ENCODE measurements at places on chromosomes 16 and 17.
A peak's percentile ranks its signal among the peaks of the same experiment; 100 is the strongest.

- DNase-seq = peak; percentile 28
Measured at GRCh38 chr16:63617990-63618763, 1503.7 kb downstream of the CDH11 start.

- no peak for DNase-seq
Measured at GRCh38 chr16:74713325-74713724, 12.7 kb upstream of the MLKL start.

- no peak for DNase-seq
Measured at GRCh38 chr16:86066811-86067210, 167.8 kb downstream of the IRF8 start.

GRCh38 chr17:81239714-81240555, 817 bp downstream of the NDUFAF8 start:
- DNase-seq = no peak

DNA sequence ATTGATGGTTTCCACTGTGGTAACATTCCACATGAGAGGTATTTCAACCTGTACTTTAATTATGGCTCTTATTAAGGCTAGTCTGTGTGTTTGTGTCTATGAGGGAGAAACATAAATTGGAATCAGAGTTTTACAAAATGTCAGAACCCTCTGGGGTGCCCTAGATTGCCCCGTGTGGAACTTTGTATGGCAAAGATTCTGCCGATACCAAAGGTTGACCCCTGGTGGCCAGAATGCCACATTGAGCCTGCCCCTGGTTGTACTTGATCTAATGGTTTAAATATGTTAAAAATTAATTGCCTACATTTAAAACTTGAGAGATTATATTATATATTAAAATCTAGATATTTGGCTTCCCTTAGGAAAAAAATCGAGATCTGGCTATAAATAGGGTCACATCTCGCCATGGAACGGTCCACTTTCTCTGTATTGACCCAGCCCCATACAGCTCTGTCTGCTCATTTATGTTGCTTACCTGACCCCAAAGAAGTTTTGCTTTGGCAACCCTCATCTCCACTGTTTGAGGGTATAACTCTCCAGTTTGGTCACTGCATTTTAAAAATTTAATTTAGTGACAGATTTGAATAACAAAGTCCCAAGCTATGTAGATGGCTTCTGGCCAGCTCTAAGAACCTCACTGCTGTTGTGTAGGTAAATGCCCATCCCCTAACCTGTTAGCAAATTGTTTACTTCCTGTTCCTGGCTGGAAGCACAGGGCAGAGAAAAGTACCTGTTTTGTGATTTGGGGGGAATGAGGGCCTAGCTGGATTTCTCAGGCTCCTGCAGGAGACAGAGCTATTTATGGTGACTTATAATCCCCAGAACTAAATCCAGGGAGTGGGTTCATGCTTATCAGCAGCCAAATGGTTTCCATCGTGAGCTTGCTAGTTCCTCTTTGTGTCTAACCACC, 95.0 kb downstream of the PLCG2 start:
- peak; percentile 30 for DNase-seq

- DNase-seq = no peak
Measured at GRCh38 chr17:65227637-65228036, 90.5 kb downstream of the RGS9 start.

- DNase-seq = no peak
Measured at GRCh38 chr16:8861563-8862308, 7.1 kb downstream of the CARHSP1 start.
